ENCODE measurements at places on chromosomes 1 and 21. TPM values are rescaled to one million over a fixed set of nuclear protein-coding genes. Genes with fewer than 3 reads are reported as not detected.

Gene HMCN1
- total RNA-seq: 16.8 TPM

Gene CRABP2
- total RNA-seq: not detected

Gene RPS6KC1
- 26.2 TPM for total RNA-seq

Gene SAMD13
- 0.43 TPM for total RNA-seq

Gene SERTAD4
- 0.11 TPM for total RNA-seq

Gene DCST1
- not detected for total RNA-seq

Gene TMEM53
- total RNA-seq: 5.3 TPM

Gene CYP4B1
- not detected for total RNA-seq

Gene BRWD1
- total RNA-seq: 48.5 TPM

Gene ATP5PO
- total RNA-seq: 164 TPM

Gene AMPD1
- not detected for total RNA-seq

Gene PTPRC
- total RNA-seq: not detected

Gene GPR157
- 4.6 TPM for total RNA-seq

Gene GLIS1
- not detected for total RNA-seq

Gene GJA5
- total RNA-seq: 0.09 TPM

Gene FAM167B
- total RNA-seq: 0.17 TPM

All from dermis lymphatic vessel endothelial cell (primary cell).